Left ventricle myocardium superior (tissue), 1 donor: ENCODE measurements at places on chromosomes 5 and 9.

- DNase-seq = no peak
Observed at GRCh38 chr9:77019926-77020412, 514 bp downstream of the FOXB2 start.

DNA sequence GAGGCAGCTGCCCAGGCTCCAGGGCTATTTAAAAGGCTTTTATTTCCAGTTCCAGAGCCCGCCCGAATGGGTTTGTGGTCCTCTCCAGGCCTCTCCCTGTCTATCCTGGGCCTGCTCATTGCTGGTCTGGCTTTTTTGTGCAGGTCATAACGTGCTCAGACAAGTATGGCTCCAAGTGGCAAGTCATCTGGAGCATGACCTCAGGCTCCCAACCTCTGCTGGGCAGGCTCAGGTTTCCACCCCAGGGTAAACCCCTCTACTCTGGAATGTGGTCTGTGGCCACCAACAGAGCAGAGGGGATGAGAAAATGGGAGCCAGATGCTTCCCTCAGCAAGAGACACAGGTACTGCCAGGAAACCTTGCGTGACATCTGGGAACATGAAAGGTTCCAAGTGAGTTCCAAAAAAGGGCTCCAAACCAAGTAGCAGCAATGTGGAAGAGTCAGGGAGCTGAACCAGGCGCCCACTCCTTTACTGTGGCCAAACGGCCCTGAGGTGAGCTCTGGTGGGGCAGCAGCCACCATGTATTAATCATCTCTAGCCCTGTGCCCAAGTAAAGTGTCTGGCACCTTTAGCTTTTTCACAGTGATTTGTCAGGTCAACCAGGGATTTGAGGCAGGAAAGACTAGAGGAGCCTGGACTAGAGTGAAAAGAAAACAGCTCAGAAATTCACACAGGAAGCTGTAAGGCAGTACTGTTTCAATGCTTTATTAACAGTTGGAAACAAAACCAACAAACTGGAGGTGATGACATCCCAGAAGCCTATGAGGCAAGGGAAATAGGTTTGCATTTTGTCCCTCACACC lies 25.7 kb downstream of the PCDHGC5 start:
- no peak for DNase-seq

DNA sequence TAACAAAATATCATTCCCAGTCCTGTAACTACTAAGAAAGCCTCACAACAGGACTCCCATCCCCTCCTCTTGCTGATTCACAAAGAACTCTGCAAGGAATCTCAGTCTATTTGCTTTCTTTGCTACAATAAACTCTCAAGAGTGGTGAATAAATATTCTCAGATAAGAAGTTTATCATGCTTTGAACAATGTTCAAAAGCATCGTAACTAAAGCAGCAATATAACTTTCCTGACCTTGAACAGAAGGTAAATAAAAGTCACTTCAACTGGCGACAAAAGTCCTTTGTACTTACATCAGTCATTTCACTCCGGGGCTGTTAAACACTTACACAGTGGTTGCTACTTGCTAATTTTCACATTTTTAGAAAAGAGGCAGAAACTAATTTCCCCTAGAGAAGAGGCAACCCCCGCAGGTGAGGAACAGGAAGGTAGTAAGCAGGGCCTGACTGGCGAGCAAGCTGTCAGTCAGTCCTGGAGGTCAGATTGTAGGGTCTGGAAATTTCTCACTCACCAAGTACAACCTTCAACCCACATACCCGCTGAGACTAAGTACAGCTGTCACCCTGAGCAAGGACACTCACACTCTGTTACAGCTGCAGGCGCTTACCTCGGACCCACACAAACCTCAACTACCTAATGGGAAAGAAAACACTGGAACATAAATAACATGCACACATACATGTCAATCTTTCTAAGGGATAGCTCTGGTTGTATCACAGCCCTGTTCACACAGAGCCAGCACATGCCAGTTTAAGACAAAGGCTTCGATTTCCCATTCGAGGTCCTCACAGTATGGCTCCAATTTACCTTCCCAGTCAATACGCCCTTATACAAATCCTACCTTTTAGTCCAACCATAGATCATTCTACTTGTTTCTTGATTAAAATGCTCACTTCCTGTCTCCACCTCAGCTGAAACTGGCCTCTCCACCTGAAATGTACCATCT lies 104.6 kb upstream of the RETREG1 start:
- no peak for DNase-seq

- DNase-seq = no peak
Observed at GRCh38 chr5:127802477-127802865, 99.3 kb downstream of the CCDC192 start.

- no peak for DNase-seq
Observed at GRCh38 chr9:130670644-130671043, 6.2 kb downstream of the PRDM12 start.

DNA sequence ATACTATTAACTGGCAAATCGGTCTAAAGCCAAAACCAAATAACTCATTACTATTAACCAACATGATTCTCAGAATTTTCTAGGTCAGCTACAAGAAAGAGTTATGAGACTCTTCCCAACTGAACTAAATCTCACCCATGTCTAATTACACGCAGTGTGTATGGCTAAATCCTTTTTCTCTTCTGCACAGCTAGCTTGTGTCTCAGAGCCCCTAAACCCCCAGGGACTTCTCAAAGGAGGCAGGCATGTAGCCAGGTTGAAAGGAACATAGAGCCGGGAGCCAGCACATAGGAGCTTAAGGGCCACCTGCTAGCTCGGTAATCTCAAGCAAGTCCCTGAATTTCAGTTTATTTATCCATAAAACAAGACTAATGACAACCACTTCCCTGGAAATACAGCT lies 2.2 kb upstream of the GZMK start:
- DNase-seq = no peak

- no peak for DNase-seq
Observed at GRCh38 chr5:180284149-180284548, 7.7 kb downstream of the MAPK9 start.

DNA sequence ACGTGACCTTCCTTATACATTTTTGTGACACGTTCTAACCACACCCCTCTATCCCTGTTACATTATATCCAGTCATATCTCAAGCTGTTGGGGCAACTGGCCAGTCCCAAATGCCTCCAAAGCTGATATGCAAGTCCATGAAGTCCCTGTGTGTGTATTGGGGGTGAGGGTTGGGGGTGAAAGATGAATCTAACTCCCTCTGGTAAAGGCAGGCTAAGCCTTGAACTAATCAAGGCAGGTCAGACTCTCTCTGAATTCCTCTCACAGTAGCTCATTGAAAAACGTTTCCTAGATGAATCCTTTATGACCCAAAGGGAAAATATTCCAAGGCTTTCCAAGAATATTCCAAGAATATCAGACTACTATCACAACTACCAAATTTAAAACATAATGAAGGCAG lies 174.4 kb downstream of the MUSK start:
- no peak for DNase-seq

DNA sequence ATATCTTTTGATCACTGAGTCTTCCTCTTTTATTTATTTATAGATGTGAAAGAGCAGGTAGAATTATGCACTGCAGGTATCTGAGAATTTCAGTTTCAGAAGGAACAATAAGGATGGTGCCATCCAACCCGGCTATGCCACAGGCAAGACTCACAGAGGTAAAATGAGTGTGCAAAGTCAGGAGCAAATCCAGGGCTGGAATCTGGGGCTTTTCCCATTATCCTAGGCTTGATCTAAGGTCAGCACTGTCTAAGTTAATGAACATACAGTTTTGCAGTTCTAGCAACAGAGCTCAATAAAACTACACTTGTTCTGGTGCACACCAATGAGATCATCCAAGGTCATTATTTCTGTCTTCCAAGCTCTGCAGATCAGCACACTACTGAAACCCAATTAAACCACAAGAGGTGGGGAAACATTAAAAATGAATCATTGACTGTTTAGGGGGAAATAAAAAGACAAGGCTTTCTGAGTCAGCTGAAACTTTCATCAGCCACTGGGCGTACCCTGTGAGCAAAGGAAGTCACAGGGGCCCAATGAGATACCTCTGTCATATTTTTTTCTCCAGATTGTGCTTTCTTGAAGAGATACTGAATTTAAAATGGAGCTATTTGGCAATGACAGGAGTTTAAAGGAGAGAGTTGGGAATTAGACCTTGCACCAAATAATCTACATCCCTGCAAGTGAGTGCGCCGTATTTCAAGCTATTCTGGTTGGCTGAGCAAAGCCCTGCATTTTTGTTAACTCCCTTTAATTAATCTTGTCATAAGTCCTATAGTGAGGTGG lies 662.2 kb upstream of the ZNF608 start:
- DNase-seq = no peak

- DNase-seq = no peak
Observed at GRCh38 chr5:56696900-56697299, 118.4 kb upstream of the MAP3K1 start.

DNA sequence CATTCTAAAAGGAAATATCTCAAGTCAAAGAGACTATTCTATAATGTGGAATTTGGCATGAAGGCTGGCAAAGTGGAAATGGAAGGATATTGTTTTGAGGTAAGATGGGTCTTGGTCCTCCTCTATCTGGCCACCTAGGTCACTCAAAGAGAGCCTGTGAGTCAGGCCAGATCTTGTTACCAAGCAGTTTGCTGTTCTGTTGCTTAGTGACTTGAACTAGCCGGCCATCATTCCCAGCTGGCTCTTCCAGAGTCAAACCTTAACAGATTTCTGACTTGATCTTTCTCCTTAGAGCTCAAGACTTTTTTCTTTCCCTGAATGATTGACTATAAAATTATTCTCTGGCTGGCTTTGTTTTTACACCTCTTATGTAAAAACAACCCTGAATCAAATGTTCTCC lies 136.1 kb downstream of the PDE4D start:
- DNase-seq = no peak

GRCh38 chr5:87781976-87782375 lies 369.2 kb upstream of the CCNH start:
- no peak for DNase-seq

DNA sequence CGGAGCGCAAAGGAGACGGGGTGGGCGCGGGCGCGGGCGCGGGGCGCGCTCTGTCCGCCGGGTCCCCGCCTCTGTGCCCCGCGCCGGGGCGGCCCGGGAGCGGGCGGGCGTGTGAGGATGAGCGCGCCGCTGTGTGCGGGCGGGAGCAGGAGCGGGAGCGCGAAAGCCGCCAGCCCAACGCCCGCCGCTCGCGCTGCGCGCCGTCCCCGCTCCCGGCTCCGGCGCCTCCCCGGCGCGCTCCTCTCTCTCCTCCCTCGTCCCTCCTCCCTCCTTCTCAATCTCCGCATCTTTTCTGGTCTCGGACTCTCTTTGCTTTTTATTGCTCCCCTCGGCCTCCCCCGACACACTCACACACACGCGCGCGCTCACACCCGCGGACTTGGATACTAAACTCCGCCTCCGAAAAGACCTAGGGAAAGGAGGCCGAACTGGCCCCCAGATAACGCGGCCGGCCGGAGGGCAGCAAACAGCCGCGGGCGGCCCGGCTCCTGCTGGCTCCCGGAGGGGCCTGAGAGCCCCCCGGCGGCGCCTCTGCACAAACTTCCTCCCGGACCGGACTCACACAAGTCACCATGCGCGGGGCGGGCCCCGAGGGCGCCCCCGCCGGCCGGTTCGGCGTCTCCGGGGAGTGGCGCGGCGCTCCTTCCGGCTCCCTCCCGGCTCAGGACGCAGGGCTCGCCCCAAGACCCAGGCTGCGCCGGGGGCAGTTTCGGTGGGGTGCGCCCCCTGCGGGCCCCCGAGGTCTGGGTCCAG lies at the start of gene FIBCD1:
Gene FIBCD1 (minus strand): TSS at position 596 of the 753 bp plus-strand sequence. CDS start 640 bp downstream, outside the sequence.
- DNase-seq = no peak

- no peak for DNase-seq
Observed at GRCh38 chr5:77031891-77032290, 1.7 kb downstream of the AGGF1 start.

DNA sequence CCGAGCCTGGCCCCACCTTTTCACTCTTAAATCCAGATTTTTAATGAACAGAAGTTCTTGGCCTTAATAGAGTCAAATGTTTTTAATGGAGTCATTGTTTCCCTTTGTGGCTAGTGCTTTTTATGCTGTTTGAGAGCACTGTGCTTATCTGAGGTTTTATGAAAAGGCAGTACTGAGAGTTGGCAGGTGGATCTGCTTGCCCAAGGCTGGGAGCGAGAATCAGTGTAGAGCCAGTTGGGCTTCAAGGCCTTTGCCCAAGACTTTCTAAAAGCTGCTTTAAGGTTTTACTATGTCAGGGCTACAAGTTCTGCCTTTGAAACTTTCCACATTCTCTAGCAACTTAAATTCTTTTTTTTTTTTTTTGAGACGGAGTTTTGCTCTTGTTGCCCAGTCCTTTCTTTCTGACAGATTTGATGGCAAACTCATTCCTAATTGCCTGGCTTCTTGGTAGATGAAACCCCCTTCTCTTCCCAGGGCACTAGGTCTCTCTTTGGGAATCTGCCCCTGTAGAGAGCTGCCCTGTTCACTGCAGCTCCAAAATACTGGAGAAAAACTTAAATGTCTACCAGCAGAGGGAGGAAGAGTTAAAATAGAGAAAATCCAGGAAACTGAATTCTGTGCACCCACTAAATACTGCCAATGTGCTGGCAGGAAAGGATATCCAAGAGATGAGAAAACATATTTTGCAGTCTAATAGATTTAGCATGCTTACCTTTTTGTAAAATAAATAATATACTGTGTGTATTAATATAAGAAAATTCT lies 36.9 kb upstream of the CDK20 start:
- no peak for DNase-seq

GRCh38 chr9:18260521-18260920 lies 213.4 kb upstream of the ADAMTSL1 start:
- DNase-seq = no peak

- no peak for DNase-seq
Observed at GRCh38 chr5:146208916-146209522, 5.6 kb downstream of the RBM27 start.

- DNase-seq = no peak
Observed at GRCh38 chr5:31983851-31984250, 190.3 kb downstream of the GOLPH3 start.

DNA sequence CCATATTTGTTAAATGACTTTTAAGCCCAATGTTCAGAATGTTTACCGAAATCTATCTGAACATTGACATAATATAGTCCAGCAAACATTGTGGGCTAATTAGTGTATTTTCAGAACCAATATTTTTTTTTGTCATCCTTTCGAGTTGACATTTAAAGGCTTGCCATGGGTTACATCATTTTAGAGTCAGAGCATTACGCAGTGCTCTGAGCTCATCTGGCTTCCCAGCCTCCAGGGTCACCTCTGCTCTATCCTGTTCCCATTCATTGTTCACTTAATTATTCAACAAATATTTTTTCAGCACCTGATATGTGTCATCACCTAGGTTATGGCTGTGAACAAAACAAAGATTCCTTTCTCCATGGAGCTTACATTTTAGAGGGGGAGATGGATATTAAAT lies 80.2 kb downstream of the SREK1 start:
- DNase-seq = no peak
